ENCODE measurements at places on chromosomes 12 and 14.

GRCh38 chr14:85934886-85935254, 404.9 kb downstream of the FLRT2 start:
- DNase-seq, result no peak

GRCh38 chr12:41409628-41410027, 221.5 kb downstream of the PDZRN4 start:
- DNase-seq, result no peak

DNA sequence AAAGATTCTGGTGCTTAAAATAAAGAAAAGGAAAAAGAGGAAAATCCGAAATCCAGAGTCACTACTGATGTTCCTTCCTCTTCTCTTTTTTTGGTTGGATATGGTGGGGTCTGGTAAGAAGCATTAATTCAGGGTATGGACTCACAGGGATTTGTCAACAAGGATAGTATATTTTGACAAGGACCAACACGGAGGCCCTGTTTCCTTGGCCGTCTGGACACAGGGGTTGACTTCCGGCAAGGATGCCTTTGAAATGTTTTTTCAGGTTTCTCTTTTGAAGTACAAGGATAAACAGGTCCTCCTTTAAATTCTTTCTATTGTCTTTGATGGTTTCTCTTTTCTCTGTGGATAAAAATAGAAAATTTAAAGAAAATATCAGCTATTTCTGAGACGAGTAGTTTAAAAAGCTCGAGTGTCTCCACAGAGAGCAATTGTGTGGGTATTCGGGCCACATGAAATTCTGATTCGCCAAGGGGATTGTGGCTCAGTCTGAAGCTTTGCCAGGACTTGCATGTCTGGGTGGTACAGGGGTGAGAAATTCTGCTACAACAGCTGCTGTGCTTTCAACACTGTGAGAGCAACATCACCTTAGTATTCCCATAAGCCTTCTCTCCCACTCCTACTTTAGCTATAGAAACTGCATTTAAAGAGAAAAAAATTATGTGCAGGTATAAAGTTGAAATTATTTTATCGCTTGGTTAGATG, 88.5 kb upstream of the CSRP2 start:
- no peak for DNase-seq

GRCh38 chr12:54129028-54129903, 59.5 kb downstream of the SMUG1 start:
- no peak for DNase-seq

GRCh38 chr14:104739546-104740516, 13.1 kb upstream of the SIVA1 start:
- peak; percentile 17 for DNase-seq

DNA sequence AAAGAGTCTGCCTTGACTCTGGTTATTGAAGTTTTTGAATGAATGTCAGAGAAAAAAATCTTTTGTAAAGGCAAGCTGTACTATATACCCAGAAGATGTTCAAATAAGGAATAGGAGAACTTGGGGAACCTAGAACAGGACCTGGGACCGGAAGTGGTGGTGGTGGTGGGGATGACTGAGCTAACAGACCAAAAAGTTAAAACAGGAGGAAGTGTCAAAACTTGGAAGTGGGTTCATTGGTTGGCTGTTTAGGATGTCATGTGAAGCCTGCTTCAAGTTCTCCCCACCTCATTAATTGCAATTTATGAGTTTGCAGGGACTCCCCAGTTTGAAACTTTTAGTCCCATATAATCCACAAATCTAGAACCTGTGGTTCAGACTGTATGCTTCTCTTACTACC, 26.2 kb downstream of the PLXNC1 start:
- DNase-seq, result peak; percentile 34

DNA sequence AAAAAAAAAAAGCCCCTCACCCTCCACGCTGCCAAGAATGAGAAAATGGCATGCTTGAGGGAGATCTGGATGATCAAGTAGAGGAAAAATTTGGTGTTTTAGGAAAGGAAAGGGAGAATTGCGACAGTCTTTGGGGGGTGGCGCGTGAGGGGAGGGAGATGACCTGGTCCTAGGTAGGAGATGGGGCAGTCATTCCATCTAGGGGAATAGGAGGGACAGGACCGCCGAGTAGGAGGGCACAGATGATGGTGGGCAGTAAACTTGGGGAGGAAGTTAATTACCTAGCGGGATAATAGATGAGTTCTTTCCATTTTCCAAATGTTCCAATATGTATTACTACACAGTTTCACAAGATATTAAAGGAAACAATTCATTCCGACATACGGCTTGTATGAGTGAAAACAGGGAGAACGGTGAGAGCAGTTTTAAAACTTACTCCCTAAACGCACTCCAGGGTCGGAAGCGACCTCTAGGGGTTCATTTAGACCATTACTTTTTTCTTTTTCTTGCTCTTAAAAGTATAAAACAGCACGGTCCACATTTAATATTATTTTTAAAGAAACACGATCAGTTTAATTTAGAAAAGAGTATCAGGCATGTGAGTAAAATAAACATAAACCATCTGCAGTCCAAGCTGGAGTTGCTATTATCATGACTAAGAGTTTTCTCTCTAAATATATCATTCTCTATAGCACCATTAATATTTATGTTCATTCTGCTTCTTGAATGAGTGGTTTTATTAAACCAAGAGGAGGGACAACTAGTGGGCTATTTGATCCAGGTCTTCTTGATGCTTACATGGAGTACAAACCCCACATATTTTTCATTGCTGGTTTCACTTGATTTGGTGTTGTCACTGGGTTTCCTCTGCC, 3.0 kb upstream of the FNTB start:
- no peak for DNase-seq

- DNase-seq, result no peak
Observed at GRCh38 chr12:43208627-43209026, 343.4 kb downstream of the ADAMTS20 start.

GRCh38 chr14:87990682-87991081, 2.3 kb downstream of the GALC start:
- DNase-seq, result no peak

DNA sequence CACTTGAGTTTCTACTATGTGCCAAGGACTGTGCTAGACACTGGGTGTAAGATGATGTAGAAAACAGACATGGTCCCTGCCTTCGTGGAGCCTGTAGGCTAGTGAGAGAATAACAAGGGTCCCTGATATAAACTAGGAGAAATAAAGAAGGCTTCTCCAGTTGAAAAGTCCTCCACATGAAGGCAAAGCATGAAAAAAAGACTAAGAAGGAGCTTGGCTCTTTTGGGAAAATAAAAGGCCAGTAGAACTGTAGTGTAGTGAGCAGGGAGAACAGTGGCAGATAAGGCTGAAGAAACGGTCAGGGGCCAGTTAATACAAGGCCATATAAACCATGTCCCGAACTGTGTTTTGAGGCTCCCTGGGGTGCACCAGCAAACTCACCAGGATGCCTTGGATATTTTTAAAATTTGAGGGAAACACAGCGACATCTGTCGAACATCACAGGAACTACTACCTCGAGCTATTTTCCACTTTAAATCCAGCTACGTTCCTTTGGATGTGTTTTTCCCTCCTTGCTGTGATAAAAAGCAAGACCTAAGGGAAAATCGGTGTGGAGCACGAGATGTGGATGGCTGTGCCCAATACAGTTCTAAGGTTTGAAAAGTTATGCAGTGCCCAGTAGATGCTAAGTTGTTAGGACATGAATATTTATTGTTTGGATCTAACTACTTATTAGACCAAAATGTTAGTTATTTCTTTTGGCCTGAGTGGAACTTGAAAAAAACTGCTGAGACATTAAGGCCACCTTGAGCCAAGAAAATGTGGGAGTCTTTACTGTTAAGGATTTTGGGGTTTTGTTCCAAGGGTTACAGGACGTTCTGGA, 8.5 kb upstream of the CFL2 start:
- DNase-seq, result peak; percentile 36

DNA sequence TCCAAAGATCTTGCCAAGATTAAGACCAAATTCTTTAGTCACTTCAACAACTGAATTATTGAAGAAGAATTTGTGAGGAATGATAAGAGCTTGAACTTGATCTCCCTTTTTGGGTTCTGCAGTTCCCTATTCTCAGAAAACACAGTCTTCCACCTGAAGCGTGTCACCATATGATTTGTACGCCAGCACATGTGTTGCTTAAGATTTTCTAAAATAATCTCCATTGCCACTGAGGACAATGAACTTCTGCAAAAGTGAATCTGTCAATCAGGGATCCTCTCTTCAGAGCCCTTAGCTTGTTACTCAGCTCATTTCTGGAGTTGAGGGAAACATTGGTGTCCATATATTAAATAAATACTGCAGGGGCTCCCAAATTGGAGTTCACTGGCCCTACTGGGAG, 4.2 kb upstream of the SPIC start:
- no peak for DNase-seq

- no peak for DNase-seq
Observed at GRCh38 chr12:28033538-28033915, 61.0 kb upstream of the PTHLH start.

- DNase-seq, result peak; percentile 99
Observed at GRCh38 chr12:118372541-118373495, at the start of gene TAOK3. Gene TAOK3, minus strand, starts transcription at chr12:118372907. Its CDS starts 117,340 bp downstream, at chr12:118255567.

GRCh38 chr12:98744680-98745079, 99.6 kb downstream of the APAF1 start:
- no peak for DNase-seq

DNA sequence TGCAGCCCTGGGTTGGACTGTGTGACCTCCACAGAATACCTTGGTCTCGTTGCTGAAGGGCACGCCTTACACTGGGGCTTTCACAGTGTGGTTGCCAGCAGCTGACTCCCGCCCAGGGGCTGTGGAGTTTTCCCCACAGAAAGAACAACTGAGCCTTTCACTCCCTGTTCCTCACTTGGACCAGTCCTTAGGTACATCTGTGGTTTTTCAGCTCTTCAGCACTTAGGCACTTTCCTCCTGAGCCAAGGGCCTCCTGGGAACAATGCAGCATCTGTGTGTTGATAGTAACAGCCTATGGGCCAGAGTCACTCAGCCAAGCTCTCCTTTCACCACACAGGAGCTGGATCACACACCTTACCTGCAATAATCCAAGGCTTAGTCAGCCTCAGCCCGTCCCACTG, 25.0 kb downstream of the ERP27 start:
- peak; percentile 33 for DNase-seq

DNA sequence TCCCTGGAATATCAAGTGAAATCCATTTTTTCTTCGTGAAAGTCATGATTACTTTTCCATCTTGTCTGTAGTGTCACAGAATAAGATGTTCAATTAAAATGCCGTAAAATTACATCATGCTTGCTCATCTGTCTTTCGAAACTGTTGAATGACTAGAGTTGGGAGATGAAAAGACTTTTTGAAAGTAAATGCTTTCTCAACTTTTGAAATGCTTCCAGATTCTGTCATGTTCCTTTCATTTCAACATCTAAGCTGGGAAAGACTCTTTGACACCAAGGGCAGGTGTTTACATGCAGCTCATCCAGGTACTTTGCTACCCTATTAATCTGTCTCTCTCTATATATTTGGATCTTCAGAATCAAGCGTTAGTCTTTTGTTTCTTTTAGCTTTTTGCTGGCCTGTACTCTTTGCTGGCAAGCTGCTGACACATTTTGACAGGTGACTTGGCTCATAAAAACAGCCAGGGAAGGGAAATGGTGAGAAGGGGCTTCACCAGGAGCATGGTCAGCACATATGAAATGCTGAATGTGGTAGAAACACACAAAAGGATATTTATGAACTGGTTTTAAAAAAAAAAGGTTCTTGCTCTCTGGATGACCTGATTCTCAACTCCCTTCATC, 77.0 kb upstream of the METAP2 start:
- DNase-seq, result no peak

GRCh38 chr14:38989922-38990546, 113.0 kb downstream of the SEC23A start:
- no peak for DNase-seq

GRCh38 chr14:53501361-53502211, 348.5 kb upstream of the DDHD1 start:
- DNase-seq, result no peak

DNA sequence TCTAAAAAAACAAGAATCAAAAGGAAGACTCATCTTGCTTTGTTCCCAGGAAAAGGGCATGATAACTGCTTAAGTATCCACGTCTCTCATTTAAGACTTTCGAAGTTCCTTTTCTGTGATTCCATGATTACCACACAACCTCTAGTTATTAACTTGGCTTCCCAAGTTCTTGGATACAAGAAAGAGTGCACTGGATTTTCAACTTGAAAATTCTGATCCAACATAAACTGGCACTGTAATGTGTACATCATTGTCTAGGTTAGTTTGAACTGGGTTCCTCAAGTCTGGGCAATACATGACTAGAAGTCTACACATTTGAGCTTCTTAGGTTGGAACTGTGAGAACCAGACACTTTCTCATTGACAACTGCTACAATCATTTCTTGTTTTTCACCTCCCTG, 1.6 kb downstream of the KLHL28 start:
- DNase-seq, result no peak

GRCh38 chr12:75874441-75874840, 157.1 kb downstream of the PHLDA1 start:
- DNase-seq, result no peak

DNA sequence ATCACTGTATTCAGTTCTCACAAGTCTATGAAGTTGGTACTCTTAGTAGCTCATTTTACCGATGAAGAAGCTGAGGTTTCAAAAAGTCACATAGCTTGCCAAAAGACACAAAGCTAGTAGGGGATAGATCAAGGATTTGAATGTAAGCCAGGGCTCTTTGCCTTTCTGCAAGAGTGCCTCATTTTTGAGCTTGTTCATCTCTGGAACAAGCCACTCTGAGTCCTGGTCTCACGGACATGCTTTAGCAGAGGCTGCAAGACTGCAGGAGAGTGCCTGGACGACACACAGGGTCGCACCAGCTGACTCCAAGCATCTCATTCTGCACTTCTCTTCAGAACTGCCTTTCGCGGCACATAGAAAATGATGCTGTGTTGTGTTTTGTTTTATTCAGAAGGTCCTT, 3.7 kb downstream of the NUAK1 start:
- no peak for DNase-seq

DNA sequence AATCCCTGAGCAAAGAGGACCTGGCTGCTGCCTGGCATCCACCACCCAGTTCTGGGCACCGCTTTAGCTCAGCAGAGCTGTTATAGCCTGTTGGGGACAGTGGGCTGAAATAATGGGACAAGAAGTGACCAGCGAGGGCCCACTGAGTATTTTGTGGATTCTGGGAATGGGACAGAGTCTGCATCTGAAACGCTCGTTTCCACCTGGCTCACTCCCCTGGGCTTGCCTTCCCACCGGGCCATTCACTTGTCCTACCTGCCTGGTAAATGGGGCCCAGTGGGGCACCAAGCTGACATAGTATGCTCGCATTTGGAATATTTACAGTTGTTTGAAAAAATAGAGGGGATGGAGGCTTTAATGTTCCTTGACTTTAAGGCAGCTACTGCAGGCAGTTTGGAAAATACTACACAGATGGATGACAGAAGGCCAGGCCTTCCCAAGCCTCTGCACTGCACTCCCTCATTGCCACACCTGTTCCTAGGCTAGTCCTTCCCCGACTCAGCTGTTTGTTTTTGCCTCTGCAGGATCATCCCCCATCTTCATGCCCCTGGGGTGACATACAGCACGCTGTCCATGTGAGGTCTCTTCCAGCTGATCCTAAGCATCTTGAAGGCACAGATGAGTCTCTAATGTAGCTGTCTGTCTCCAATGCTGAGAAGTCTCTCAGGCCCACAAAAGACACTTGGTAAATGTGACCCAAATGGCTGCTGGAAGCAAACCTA, 61.3 kb upstream of the DICER1 start:
- DNase-seq, result no peak

GRCh38 chr12:48783432-48783831, 5.5 kb downstream of the ADCY6 start:
- no peak for DNase-seq

Measured in heart left ventricle (tissue), 16 donors.